T-helper 9 cell (primary cell): ENCODE measurements at places on chromosomes 7 and 10.

- no peak for DNase-seq
Observed at GRCh38 chr7:21550076-21550475, 7.2 kb downstream of the DNAH11 start.

GRCh38 chr10:109358325-109358724 is 565.0 kb downstream of the XPNPEP1 start:
- no peak for DNase-seq

- DNase-seq, result no peak
Observed at GRCh38 chr10:48195803-48196202, 78.7 kb downstream of the FRMPD2 start.

GRCh38 chr10:88415533-88416130 is 167.5 kb downstream of the RNLS start:
- no peak for DNase-seq

DNA sequence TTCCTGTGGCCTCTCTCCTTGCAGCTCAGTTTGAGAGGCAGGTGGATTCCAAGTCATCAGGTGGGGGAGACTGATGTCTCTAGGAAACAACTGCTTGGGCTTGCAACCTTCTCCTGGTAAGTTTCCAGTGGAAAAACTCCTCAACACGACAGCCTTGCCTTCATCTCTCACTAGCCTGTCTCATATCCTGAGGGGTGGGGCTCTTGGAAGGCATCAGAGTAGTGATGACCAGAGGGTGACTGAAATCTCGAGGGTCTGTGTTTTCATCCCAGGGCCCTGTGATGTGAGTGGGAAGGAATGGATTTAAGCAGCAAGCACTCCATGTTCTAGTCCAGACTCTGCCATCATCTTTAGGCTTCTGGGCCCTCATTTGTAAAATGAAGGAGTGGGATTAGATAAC is 107.0 kb downstream of the NRP1 start:
- DNase-seq, result no peak
